ENCODE measurements at places on chromosomes 2 and 18.

DNA sequence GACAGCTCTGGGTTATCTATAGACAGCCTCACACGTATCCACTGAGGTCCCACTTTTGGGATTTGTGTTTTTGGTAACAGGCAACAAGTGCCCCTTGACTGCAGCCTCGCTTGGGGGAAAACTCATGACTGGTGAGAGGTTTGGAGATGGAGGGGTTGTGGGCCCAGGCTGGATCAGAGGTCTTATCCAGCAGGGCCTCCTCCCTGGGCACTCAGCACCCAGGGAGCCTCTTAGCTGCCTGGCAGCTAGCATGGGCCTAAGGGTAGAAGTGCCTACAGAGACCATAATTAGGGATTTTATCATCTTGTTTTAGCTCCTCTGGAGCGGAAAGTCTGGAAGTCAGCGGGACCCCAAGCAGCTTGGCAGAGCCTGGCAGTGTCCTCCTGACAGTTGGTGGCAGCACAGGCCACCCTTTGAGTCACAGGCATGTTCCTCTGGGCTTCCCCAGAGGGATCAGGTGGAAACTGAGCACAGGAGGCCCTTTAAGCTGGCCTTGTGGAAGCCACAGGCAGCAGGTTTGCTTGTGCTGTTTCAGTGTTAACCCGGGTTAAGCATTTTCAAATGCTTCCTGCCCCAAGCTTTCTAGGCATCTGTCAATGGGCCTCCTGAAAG is 143.1 kb downstream of the KCTD1 start:
- peak; percentile 42 for DNase-seq

DNA sequence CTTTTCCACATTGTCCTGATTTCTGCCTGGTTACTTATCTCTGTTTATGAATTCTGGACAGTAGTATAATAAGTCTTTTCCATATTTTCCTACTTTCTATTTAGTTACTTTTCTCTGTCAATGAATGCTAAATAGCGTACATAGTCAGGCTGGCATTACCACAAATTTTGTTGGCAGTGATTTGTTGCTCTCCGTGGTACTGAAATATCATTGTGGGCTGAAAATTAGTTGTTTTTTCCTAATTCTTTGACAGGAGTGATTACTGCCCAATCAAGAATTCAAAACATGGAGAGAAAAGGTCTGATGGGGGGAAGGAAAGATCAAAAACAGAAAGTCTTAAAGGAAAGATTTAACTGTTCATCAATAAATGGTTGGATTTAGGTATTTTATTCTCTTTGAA is 7.7 kb upstream of the GALNT13 start:
- no peak for DNase-seq

GRCh38 chr2:105504459-105504858 is 105.6 kb upstream of the FHL2 start:
- DNase-seq, result no peak

DNA sequence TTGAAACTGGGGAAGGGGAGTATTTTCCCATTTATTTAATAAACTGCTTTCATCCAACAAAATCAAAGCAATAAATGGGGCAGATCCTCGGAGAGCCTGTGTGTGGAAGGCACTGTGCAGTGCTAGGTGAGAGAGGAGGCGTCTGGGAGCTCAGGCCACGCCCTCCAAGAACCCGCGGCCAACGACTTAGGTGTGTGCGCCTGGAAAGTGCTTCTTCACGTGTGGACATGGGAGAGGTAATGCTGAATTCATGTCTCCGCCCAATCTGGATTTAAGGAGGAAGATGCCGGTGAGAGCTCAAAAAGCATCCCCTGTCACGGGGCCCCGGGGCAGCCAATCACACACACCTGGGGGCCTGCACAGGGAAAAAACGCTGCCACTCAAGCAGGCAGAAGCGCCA is 77.4 kb downstream of the HDAC4 start:
- DNase-seq, result no peak

- DNase-seq, result no peak
Measured at GRCh38 chr2:9483107-9483506, 8.8 kb downstream of the IAH1 start.

GRCh38 chr18:32810314-32810713 is 37.5 kb upstream of the KLHL14 start:
- no peak for DNase-seq

- DNase-seq, result no peak
Measured at GRCh38 chr2:2646433-2647051, 315.5 kb upstream of the MYT1L start.

DNA sequence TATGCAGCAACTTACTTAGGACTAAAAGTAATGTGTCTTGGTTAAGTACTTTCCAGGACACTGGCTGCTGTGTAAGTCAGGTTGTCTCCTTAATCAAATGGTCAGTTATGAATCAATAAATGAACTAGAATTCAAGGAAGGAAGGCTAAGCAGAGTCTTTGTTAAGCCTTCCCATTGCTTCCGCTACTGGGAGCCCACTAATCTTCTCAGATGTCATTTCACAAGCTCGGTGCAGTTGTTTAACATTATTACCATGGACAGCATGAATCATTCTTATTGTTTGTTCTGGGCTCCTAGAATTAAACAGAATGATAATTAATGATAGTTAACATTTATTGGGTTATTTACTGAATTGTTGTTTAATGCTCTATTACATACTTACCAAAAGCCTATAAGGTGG is 26.0 kb upstream of the MEIS1 start:
- DNase-seq, result no peak

DNA sequence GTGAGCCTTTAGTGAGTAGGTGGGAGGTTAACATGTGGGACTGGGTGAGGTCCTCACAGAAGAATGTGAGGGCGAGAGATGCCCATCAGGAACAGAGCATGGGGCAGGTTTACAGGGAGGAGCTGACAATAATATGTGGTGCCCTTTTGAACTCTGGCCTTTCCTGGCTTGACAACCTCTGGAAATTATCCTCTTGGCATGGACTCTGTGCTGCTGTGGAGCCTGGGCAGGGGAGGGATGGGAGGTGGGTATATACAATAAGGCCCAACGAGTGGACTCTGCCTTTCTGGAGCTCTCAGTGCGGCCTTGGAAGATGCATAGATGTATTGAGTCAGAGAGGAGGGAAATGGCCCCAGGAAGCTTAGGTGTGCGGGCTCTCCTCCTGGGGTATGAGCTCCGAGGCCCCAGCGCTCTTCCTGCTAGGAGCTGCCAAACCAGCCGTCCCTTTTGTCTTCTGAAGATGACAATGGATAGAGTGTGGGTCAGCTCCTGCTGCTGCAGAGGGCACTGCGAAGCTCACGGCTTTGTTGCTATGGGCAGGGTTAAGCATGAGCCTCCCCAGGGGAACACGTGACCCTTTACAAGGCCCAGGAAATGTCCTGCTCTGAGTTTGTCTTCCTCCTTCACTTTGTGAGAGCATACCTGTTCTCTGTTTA is 8.7 kb upstream of the PSD4 start:
- DNase-seq, result no peak

GRCh38 chr2:187748958-187749357 is 194.7 kb upstream of the TFPI start:
- DNase-seq, result no peak

DNA sequence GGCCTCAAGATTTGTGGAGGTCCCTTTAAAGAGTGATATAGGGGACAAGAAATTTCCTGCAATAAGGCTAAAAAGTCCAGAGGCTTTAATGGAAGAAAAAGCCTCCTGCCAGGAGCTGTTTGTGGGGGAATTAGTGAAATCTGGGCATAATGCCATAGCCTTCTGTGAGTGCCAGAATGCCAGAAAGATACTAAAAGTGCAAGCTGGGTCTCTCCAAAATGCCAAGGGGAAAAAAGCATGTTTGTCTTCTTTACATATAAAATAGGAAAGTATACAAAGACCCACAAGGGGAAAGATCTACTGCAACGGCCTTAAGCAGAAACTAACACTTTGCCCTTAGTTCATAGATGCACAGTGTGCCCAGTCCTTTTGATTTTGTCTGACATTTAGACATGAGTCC is 647.7 kb upstream of the ZNF804A start:
- DNase-seq, result no peak

GRCh38 chr18:79486356-79487182 is 90.8 kb downstream of the NFATC1 start:
- no peak for DNase-seq

DNA sequence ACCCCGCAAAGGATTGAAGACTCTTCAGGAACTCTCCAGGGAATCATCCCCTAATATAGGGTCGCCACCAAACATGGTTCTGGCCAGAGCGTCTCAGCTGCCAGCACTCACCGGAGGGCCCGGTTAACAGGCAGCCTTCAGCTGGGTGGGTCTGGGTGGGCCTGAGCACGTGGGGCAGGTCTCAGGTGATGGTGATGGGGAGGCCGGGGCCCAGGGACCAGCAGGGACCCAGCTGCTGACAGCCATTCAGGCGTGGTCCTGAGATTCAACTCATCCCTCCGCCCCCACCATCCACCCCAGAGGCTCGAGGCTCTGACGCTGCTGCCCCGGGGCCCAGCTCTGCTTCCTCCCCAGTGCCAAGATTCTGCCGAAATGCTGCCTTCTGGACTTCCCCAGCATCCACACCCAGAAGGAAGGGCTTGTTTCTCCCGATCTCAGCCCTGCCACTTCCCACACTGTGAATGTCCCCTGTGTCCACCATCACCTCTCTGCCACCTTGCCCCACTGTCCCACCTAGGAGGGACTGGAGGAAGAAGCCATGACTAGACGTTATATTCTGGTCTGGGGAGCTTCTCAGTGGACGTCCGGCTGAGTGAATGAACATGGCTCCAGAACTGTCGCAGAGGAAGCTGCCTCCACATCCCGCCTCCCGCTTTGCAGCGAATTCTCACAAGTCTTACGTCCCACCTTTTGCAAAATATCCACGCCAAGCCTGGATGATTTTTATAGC is 294.2 kb upstream of the SALL3 start:
- DNase-seq, result no peak

GRCh38 chr2:168751104-168751740 is 51.2 kb upstream of the NOSTRIN start:
- no peak for DNase-seq

DNA sequence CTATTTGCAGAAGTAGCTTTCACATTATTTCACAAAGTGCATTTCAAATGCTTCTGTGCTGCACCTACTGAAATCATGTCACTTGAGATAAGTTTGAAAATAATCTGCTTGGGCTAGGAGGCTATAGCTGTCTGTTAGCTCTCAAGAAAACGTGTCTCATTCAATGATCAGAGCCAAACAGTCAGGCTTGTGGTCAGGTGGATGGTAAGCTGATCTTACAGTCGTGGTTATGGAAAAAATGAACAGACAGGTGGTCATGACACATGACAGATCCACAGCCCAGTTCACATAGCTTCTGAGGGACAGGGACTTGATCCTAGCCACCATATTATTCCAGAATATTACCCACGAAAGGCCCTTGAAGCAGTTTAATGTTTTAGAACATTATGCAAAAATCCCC is 26.5 kb upstream of the RFX8 start:
- DNase-seq, result no peak

- no peak for DNase-seq
Measured at GRCh38 chr2:46097714-46098480, 199.3 kb upstream of the EPAS1 start.

DNA sequence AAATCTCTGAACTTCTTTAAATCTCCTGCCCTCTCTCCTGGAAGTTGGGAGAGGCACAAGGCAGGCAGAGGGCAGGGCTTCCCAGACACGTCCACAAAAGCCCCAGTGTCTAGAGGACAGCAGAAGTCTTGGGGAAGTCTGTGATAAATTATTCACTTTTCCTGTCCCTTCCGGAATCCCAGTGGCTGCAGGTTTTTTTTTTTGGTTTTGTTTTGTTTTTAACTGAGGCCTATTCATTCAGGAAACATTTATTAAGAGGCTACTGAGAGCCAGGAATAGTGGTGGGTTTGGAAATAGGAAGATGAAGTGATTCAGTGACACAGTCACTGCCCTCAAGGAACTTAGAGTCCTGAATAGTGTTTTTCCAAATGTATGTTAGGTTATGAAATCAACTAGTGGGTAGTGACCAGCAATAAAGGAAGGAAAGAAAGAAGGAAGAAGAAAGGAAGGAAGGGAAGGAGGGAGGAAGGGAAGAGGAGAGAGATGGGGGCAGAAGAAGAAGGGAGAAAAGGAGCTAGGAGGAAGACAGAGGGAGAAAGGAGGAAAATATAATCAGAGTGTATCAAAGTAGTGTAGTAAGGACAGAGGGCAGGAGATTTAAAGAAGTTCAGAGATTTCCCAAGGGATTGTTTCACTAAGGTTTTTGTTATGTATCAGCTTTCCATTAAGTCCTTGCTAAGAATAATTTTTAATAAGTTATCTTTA is 98.9 kb upstream of the ZFP36L2 start:
- DNase-seq, result no peak

DNA sequence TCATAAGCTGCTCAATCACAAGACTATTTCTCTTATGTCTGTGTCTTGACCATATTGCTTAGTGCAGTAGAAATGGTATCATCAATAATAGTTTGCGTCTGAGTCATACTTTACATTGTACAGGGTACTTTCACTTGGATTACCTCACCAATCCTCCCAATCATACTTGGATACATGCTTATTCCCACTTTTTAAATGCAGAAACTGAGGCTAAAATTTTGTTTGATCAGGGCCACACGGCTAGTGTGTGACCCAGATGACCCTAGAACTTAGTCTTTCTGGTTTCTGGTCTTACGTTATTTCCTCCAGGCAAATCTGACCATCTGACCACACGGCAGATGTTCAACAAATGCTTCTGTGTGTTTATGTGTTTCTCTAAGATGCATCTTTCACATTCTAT is 23.8 kb upstream of the CCL20 start:
- DNase-seq, result no peak

DNA sequence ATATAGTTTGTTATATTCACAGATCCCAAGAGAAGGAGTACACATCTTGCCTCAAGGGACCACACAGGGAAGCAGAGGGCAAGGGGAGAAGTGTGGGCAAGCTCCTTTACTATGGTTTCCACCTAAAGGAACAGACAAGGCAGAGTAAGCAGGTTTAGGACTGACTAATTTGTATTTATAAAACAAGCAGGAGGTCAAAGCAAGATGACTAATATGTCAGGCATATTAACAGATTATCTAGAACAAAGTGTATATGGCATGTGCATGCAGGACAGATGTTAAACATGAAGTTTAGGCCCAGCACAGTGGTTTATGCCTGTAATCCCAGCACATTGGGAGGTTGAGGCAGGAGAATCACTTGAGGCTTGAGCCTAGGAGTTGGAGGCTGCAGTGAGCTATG is 3.7 kb upstream of the LRP2 start:
- no peak for DNase-seq

DNA sequence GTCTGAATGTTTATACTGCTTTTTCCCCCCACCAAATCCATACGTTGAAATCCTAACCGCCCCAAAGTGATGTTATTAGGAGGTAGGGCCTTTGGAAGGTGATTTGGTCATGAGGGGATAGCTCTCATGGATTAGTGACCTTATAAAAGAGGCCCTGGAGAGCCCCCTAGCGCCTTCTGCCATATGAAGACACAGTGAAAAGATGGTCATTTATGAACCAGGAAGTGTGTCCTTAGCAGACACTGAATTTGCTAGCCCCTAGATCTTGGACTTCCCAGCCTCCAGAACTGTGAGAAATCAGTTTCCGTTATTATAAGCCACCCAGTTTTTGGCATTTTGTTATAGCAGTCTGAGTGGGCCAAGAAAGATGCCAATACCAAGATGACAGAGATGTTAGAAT is 7.2 kb upstream of the TSN start:
- DNase-seq, result no peak

DNA sequence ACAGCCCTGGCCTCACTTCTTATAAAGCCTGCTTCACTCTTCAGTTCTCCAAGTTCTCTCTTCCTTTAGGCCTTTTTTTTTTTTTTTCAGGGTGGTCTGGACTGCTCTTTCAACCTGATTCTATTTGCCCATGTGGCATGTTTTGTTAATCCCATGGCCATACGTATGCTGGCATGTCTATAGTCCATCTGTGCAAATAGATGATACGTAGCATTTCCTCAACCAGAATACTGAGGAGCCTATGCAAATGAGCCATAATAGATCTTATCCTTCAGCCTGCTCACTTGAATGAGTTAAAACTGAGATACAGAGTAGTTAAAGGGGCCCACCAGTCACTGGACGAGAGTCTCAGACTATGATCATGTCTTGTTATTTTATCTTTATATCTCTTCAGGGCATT is 265.2 kb upstream of the CXCR4 start:
- no peak for DNase-seq

Measured in GM12892 (cell line).